IMR-90 (cell line): ENCODE measurements at places on chromosomes 4 and X.

GRCh38 chrX:111244235-111244750, 26.0 kb downstream of the CAPN6 start:
- H3K4me3 ChIP-seq: no peak overlapping the region
- no peak overlapping the region for H3K27ac ChIP-seq
- H3K36me3 ChIP-seq: no peaks in the 10 kb centered on the region
- peak; percentile 14 for DNase-seq
- H3K4me1 ChIP-seq: no peaks in the 10 kb centered on the region

GRCh38 chr4:38610966-38611431, 53.0 kb upstream of the KLF3 start:
- no peak for DNase-seq
- peaks cover 14% of the 10 kb centered on the region for H3K4me1 ChIP-seq
- no peaks in the 10 kb centered on the region for H3K27me3 ChIP-seq
- H3K36me3 ChIP-seq: no peaks in the 10 kb centered on the region

DNA sequence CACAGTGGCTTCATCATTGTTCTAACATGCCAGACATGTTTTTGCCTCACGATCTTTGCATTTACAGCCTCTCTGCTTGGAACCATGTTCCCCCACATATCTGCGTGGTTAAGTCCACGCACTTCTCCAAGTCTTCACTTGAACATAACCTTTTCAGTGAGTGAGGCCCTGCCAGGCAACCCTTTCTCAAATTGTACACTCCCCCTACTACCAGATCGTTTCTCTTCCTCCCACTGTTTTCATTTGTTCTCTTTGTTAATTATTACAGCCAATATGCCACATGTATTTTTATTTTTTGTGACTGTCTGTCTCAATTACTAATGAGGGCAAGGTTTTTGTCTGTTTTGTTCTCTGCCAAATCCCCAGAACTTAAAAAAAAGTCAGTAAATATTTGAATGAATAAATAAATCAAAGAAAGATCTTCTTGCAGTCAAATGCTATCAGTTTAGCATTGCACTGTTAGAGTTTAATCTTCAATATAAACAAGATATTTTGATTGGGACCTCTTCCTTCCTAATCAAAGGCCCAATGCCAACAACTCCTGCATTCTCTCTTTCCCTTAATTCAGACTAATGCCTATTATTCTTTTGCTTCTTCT, 18.2 kb downstream of the CTSO start:
- H3K27me3 ChIP-seq: no peaks in the 10 kb centered on the region
- H3K4me1 ChIP-seq: no peaks in the 10 kb centered on the region
- DNase-seq: no peak
- H3K27ac ChIP-seq: no peak overlapping the region

- H3K4me1 ChIP-seq: peaks cover 4% of the 10 kb centered on the region; the same call in 1 of the 2 replicates
- no peak for DNase-seq
- no peak overlapping the region for H3K27ac ChIP-seq
Observed at GRCh38 chr4:153252122-153252521, 47.9 kb downstream of the TRIM2 start.

DNA sequence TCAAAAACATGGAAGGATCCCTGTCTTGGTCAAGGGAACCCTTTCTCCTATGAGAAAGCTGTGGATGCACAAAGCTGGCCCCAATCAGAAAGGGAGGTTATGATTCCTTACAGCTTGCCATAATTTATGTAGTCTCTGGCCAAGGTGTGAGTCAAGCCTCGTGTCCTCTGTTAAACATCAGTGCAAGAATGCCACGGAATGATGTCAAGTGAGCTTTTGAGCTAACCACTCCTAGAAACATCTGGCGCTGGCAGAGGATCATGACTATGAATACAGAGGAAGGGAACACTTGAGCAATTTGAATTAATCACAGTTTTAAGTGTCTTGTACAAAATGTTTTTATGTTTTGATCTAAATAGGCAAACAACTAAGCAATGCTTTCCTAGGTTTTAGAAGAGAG, 51.5 kb upstream of the RAP2C start:
- H3K27ac ChIP-seq: no peak overlapping the region
- no peak overlapping the region for H3K4me3 ChIP-seq
- H3K27me3 ChIP-seq: peaks cover 1% of the 10 kb centered on the region; the same call in 1 of the 2 replicates
- H3K36me3 ChIP-seq: no peaks in the 10 kb centered on the region

DNA sequence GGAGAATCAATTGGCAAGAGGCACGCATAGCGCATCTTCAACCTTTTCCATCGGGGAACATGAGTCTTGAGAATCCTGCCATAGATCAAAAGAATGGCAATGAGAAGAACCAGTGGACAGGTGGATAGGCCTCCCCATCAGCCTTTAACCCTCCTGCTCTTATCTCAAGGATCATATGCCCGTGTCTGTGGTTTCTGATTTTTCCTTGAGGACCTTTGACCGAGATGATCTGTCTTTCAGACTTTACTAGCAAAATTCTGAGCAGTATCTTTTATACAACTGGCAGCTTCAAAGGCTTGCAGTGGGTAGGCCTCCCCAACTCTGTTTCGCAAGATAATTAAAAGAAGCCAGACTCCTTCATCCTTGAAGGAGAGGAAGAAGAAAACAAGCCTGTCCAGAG, 174.4 kb downstream of the REPS2 start:
- no peak overlapping the region for H3K27ac ChIP-seq
- DNase-seq: no peak
- H3K27me3 ChIP-seq: peaks cover 1% of the 10 kb centered on the region; the same call in 1 of the 2 replicates
- H3K36me3 ChIP-seq: no peaks in the 10 kb centered on the region
- H3K4me3 ChIP-seq: no peak overlapping the region

DNA sequence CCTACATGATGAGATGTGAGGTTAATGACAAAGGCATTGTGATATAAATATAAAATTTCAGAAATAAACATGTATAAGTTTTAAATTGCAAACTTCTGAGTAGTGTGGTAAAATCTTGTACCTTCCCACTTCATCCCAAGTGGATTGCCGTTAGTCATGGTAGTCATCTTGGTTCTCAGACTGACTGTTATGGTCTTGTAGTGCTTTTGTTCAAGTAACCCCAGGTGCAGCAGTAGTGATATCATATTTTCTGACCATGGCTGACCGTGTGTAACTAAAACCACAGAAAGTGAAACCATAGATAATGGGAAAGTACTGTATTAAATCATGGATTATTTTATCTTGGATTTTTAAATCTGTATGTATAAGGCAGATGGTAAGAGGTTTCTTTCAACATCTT, 74.8 kb upstream of the SLIT2 start:
- H3K27ac ChIP-seq: no peak overlapping the region
- no peaks in the 10 kb centered on the region for H3K27me3 ChIP-seq
- no peak overlapping the region for H3K4me3 ChIP-seq
- peak; percentile 34 for DNase-seq

- H3K27ac ChIP-seq: no peak overlapping the region
- H3K4me3 ChIP-seq: no peak overlapping the region
- no peaks in the 10 kb centered on the region for H3K36me3 ChIP-seq
- no peaks in the 10 kb centered on the region for H3K27me3 ChIP-seq
- DNase-seq: no peak
Observed at GRCh38 chr4:81714291-81714690, 242.6 kb upstream of the RASGEF1B start.

- H3K27me3 ChIP-seq: peaks cover 7% of the 10 kb centered on the region
- peak; percentile 10 for DNase-seq
- no peaks in the 10 kb centered on the region for H3K4me1 ChIP-seq
Observed at GRCh38 chr4:108337923-108338322, 169.2 kb upstream of the LEF1 start.

GRCh38 chr4:113169368-113169767, 119.9 kb downstream of the ANK2 start:
- DNase-seq: no peak
- H3K36me3 ChIP-seq: no peaks in the 10 kb centered on the region
- no peaks in the 10 kb centered on the region for H3K27me3 ChIP-seq
- H3K4me1 ChIP-seq: no peaks in the 10 kb centered on the region

- H3K27me3 ChIP-seq: no peaks in the 10 kb centered on the region
- no peak overlapping the region for H3K27ac ChIP-seq
Observed at GRCh38 chr4:117550085-117550484, 464.7 kb upstream of the TRAM1L1 start.

DNA sequence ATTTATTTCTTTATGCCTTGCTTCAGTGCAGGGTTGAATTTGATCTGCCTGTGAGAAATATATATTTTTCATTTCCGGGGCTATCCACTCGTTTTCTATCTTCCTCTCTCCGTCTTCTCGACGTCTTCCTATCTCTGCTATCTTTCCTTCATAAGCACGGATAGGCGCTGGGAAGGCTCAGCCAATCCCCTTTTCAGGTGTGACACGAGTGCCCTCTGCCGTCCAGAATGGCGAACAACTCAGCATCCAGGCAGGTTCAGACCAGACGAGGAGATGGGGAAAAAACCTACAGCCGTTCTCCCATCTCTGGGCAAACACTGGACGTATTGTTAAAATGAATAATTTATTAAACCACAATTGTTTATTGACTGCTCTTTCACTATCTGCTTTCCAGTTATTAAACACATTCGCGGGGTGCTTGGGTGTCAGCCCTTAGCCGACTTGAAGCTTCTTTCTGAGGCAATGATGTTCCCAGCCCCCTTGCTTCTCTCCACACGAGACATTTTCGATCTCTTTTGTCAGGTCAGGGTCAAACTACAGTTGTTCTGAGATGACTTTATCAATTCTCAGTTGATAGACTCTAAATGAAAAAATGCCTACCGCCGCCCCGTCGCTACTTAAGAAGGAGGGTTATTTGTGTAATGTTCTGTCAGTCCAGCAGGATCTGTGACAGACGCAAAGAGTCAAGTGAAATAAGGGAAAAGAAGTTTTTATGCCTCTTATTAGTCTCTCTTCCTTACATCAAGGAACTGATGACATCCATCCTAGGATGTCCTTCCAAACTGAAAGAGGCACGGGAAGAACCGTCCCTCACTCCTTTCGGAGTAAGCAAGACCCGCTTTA, 96.3 kb upstream of the NOCT start:
- H3K4me1 ChIP-seq: no peaks in the 10 kb centered on the region
- peaks cover 2% of the 10 kb centered on the region; the same call in 1 of the 2 replicates for H3K27me3 ChIP-seq
- DNase-seq: peak; percentile 82
- H3K27ac ChIP-seq: no peak overlapping the region

- no peak overlapping the region for H3K4me3 ChIP-seq
- no peaks in the 10 kb centered on the region for H3K4me1 ChIP-seq
- no peak for DNase-seq
Observed at GRCh38 chr4:57193209-57193810, 83.1 kb upstream of the IGFBP7 start.

- H3K27ac ChIP-seq: 0 out of 2 replicates have a peak overlapping the region, but pooled peaks have one; percentile 13
- no peaks in the 10 kb centered on the region for H3K27me3 ChIP-seq
- H3K36me3 ChIP-seq: no peaks in the 10 kb centered on the region
- DNase-seq: peak; percentile 40
- H3K4me3 ChIP-seq: peak overlapping the region; percentile 22; the same call in 1 of the 2 replicates
Observed at GRCh38 chrX:46575991-46576392, 2.4 kb downstream of the CHST7 start.

DNA sequence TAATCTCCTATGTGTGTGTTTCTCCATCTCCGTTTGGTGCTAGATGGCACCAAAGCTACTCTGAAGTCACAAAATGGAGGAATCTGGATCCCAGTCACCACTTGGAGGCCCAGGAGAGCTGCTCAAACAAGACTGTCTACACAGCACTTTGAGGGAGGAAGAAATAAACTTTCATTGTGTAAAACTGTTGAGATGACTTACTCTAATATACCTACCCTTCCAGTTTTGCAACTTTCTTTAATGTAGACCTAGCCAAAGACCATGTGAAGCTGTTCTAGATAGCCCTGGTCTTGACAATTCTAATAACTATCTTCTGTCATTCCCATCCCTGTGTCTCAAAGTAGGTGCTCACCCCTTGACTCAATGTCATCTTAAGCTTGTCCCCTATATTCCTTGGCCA, 52.8 kb upstream of the TAB3 start:
- DNase-seq: no peak
- H3K27ac ChIP-seq: no peak overlapping the region
- no peaks in the 10 kb centered on the region for H3K27me3 ChIP-seq
- H3K36me3 ChIP-seq: no peaks in the 10 kb centered on the region

- no peaks in the 10 kb centered on the region for H3K4me1 ChIP-seq
- H3K4me3 ChIP-seq: peak overlapping the region; percentile 76
- peak; percentile 69 for DNase-seq
Observed at GRCh38 chr4:121950212-121950679, 1.6 kb downstream of the TRPC3 start.

GRCh38 chr4:185793716-185794115, 18.3 kb downstream of the SORBS2 start:
- H3K36me3 ChIP-seq: no peaks in the 10 kb centered on the region
- peaks cover 2% of the 10 kb centered on the region for H3K27me3 ChIP-seq
- H3K4me3 ChIP-seq: no peak overlapping the region
- H3K27ac ChIP-seq: no peak overlapping the region
- DNase-seq: no peak

- H3K4me3 ChIP-seq: no peak overlapping the region
- no peak for DNase-seq
- H3K4me1 ChIP-seq: no peaks in the 10 kb centered on the region
- H3K27me3 ChIP-seq: no peaks in the 10 kb centered on the region
- no peaks in the 10 kb centered on the region for H3K36me3 ChIP-seq
- no peak overlapping the region for H3K27ac ChIP-seq
Observed at GRCh38 chr4:10204401-10205058, 87.9 kb upstream of the WDR1 start.

DNA sequence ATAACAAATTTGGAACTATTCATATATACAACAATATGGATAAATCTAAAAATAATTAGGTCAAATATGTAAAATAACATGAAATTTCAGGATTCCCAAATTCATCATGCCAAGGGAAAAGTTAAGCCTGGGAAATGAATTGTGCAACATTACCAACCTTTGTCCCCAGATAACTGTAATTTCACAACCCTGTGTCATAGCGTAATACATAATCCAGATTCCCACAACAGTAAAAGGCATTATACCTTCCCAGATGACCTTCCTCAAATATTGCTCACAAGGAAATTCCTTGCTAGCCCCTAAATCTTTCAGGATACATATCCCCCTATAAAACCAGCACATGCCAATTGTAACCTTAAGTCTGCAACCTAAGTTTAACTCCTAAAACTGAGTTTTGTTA, 32.9 kb upstream of the RAB40A start:
- no peaks in the 10 kb centered on the region for H3K27me3 ChIP-seq
- no peaks in the 10 kb centered on the region for H3K4me1 ChIP-seq
- DNase-seq: no peak

- DNase-seq: no peak
- no peak overlapping the region for H3K4me3 ChIP-seq
- no peak overlapping the region for H3K27ac ChIP-seq
- H3K36me3 ChIP-seq: no peaks in the 10 kb centered on the region
Observed at GRCh38 chr4:53841711-53842110, 222.7 kb downstream of the CHIC2 start.

GRCh38 chrX:114675365-114675764, 91.5 kb downstream of the HTR2C start:
- no peak overlapping the region for H3K4me3 ChIP-seq
- DNase-seq: no peak
- H3K36me3 ChIP-seq: no peaks in the 10 kb centered on the region
- H3K4me1 ChIP-seq: no peaks in the 10 kb centered on the region

- DNase-seq: no peak
- no peaks in the 10 kb centered on the region for H3K4me1 ChIP-seq
- no peak overlapping the region for H3K27ac ChIP-seq
- no peak overlapping the region for H3K4me3 ChIP-seq
Observed at GRCh38 chrX:11558972-11559371, 106.7 kb downstream of the ARHGAP6 start.
